ENCODE measurements at places on chromosomes 16 and 17.

GRCh38 chr16:17069681-17070080, 401.1 kb downstream of the XYLT1 start:
- no peak for DNase-seq

- no peak for DNase-seq
Observed at GRCh38 chr17:17871913-17872312, 35.1 kb upstream of the SREBF1 start.

- no peak for DNase-seq
Observed at GRCh38 chr16:57372372-57373116, at the start of gene CX3CL1. TSS of gene CX3CL1 (plus strand) at chr16:57372490. CDS start at chr16:57372569, 79 bp downstream.

DNA sequence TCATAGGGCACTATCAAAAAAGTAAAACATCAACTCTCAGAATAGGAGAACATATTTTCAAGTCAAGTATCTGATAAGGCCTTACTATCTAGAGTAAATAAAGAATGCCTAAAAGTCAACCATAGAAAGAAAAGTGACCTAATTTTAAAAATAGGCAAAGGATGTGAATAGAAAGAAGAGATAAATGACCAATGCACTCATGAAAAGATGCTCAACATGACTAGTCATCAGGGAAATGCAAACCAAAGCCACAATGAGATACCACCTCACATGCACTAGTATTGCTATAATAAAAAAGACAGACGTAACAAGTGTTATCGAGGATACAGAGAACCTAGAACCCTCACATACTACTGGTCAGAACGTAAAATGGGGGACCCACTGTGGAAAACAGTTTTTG, 90.8 kb downstream of the DYNLRB2 start:
- no peak for DNase-seq

GRCh38 chr17:76379646-76380376, 4.6 kb upstream of the SPHK1 start:
- DNase-seq: no peak

DNA sequence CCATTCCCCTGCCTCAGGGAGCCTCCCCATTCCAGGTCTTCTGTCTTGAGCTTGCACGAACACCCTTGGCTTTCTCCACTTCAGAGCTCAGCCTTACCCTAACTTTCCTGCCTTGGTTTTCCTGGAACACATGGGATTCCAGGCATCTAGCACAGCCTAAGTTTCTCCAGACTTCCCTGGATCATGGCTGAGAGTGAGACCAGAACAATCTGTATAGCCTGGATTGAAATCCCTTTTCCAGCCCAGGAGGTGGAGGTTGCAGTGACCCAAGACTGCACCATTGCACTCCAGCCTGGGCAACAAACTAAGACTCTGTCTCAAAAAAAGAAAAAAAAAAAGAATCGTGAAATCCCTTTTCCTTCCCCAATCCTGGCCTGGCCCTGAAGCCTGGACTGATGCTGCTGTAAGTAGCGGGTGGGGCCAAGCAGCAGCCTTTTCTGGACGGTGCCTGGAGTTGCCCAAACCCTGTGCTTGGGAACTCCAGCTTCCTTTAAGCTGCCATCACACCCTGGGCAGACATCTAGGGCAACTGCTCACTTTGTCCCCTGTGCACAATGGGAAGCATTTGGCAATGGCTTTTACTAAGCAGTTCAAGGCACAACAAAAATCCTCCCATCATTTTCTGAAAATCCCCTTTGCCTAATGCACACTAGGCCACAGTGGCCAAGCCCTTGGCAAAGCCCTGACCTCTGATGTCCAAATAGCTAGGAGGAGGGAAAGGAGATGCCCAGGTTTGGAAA, 12.0 kb upstream of the SLC16A5 start:
- DNase-seq: no peak

DNA sequence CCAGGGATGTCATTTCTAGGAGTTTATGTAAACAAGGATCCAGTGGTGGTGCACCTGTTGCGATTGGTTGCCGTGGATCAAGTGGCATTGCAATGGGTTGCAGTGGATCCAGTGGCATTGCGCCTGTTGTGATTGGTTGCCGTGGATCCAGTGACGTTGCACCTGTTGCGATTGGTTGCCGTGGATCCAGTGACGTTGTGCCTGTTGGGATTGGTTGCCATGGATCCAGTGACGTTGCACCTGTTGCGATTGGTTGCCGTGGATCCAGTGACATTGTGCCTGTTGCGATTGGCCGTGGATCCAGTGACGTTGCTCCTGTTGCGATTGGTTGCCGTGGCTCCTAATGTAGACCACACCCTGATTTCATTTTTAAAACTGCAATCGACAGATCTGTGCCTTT, 56.2 kb upstream of the CRISPLD2 start:
- DNase-seq: no peak

GRCh38 chr17:34384822-34385605, 22.0 kb upstream of the CCL1 start:
- no peak for DNase-seq

DNA sequence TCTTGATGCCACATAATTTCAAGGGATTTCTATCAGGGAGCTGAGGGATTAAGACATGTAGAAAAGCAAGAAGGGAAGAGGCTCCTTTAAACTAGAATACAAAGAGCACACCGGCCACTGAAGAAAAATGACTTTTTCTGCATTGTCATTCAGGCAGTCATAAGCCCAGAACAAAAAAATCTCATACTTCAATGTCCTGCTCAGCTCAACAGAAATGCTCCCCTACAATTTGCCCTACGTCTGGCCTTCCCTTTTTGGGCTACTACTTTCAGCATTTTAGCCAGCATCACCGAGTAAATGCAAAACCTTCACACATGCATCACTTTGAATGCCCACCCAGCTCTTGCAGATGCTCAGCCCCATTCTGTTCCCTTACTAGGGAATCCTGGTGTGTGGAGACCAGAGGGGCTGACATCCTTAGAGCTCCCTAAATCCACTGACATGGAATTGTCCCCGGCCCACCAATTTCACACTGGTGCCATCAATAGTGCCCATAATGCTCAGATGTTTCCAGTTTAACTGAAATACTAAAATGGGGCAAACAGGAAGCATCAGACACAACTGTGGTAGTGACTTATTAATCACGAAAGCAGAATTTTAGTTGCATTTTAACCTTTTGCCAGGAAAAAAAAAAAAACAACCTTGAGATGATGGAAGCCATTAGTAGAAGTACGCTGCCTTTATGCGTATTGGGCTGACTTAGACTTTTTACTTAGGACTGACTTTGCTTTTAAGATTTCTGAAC, 2.7 kb downstream of the MAP3K14 start:
- DNase-seq: no peak

GRCh38 chr16:24748242-24748641, 18.8 kb downstream of the TNRC6A start:
- no peak for DNase-seq

DNA sequence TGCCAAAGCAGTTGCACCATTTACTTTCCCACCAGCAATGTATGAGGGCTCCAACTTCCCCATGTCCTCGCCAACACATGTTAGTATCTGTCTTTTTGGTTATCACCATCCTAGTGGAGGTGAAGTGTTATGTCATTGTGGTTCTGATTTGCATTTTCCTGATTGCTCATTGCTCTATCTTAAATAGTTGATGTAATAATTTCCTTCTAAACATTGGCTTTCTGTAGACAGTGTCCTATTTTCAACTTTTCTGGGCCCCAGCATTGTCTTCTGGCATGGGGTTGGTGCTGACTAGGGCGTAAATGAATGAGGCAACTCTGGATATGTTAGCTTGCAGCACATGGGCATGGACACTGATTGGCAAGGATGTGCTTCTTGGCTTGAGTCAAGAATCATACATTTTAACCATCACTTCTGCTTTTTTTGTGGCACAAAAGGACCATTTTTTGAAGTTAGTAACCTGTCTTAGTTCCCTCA, 25.1 kb downstream of the PLCG2 start:
- no peak for DNase-seq

- DNase-seq: no peak
Observed at GRCh38 chr17:73508931-73509605, 135.2 kb downstream of the SDK2 start.

DNA sequence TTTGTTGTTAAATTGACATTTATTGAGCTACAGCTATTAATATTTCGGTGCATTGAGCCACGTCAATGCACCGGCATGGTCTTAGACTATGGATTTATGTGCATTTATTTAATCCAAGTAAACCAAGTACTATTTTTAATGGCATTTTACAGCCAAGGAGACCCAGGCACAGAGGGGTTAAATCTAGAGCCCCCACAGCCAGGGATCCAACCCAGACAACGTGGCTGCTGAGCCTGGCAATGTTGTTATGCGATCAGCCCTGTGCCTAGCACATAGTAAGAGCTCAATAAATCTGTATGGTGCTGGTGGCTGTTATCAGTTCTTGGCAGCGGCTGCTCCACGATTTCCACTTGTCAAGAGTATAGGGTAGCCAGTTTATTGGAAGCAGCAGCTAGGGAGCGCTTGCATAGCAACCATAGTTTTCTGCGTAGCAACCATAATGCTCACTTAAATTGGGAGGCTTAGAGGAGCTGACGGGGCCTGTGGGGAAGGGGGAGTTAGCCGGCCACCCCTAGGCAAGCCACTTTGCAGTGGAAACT, 541 bp upstream of the RBBP6 start:
- no peak for DNase-seq

GRCh38 chr16:73285436-73286201, 237.7 kb upstream of the ZFHX3 start:
- DNase-seq: no peak

DNA sequence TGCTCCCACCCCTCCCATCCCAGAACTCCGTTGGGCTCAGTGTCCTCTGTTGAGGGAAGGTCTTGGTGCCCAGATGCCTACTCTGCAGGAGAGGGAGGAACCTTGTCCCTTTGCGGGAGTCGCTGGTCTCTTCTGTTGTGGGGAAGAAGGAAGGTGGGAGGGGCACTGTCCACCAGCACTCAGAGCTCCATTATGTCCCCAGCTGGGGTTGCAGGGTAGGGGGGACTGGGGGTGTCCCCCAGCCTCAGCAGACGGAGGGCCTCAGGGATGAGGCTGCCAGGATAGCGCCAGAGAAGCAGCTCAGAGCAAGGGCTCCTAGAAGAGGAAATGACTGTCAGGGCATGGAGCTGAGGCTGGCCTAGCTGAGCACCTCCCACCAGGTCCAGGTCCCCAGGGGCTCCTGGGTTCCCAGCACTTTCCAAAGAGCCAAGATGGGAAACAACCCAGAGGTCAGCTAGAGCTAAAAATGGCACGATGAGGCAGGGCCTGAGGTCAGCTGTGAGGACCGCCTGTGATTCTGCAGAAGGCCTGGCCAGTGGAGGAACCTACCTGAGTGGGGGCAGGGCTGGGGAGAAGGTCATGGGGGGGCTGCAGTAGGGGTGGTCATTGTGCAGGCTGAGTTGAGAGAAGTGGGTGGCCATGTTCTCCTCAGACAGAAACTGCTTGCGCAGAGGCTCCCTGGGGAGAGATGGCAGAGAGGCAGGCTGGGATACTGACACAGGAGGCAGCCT, 893 bp downstream of the HCFC1R1 start:
- DNase-seq: no peak

- no peak for DNase-seq
Observed at GRCh38 chr16:66728804-66729203, 22.6 kb downstream of the DYNC1LI2 start.

DNA sequence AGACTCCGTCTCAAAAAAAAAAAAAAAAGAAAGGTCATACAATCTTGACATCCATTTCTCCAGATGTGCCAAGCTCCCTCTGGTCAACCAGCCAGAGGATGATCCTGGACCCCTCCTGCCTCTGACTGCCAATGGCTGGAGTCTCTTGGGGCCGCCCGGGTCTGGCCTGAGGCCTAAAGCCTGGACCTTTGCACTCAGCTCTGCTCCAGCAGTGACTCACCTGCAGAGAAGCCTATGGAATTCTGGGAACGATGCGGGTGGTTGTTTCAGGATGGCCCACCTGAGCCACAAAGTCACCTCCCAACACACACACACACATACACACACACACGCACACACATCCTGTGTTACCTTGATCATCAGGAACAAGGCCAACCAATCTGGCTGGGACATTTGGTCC, 64.0 kb upstream of the DNAH17 start:
- DNase-seq: no peak

- no peak for DNase-seq
Observed at GRCh38 chr16:57118461-57119084, 26.2 kb downstream of the CPNE2 start.

DNA sequence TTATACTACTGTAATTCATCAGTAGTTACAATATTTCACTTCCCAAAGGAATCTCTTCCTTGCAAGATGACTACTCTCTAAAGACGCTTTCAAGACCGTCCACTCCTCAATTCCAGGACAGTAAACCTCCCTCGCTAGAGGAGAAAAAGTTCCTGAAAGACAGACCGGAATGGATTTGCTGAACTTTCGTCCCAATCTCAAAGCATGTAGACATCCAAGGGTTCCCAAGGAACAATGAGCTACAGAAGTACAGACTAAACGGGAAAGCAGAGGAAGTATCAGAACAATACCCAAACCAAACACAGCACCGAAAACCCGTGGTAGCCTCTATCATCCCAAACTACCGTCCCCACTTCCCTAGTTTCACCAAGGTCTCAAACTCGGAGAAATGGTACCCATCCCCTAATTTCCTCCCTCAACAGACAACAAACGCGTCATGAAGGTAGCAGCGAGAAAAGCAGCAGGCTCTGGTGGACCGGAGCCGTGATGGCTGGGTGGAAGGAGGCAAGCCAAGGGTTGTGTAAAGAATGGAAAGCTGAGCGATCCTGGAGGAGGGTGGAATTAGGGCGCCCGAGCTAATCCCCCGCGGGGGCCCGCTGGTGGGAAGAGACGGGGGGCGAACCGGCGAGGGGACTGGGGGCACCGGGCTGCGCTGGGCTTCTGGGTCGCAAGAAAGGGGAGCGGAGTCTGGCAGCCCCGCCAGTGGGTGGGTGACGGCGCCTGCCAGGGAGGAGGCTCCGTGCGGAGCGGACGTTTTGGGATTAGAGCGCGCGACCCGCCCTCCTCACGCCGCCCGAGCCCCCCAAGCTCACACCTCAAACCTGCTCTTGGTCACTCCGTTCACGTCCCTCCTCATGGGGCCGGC, 647 bp downstream of the FBXL20 start:
- no peak for DNase-seq

- no peak for DNase-seq
Observed at GRCh38 chr17:73400915-73401545, 89.2 kb upstream of the CDC42EP4 start.

- no peak for DNase-seq
Observed at GRCh38 chr17:72422505-72423285, 301.9 kb downstream of the SOX9 start.

DNA sequence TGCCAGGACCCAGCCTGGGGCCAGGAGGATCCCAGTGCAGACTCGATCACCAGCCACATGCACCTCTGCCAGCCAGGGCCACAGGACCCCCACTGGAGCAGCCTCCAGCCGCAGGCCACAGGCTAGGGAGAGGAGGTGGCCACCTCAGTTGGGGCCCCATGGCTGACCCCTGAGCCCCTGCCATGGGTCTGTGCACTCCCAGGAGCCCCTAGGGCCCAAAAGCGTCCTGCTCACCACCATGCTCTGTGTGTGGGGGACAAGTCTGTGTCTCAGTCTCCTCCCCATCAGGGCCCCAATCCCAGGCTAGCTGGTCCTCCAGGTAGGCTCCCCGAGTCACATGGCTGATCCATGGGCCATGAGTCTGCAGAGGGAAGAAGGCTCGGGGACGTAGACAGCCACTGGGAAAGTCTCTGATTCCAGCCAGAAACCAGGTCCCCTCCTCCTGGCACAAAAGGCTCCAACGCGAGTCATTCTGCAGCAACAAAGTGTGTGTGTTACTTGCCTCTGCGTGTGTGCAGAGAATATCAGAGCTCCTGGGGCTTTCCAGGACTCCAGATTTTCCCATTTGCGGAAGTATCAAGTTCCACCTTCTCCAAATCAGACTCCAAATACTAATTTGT, 6.1 kb upstream of the PRSS8 start:
- DNase-seq: no peak

- no peak for DNase-seq
Observed at GRCh38 chr17:62900096-62900495, 65.9 kb upstream of the TANC2 start.

- no peak for DNase-seq
Observed at GRCh38 chr17:59520251-59520650, 45.2 kb upstream of the DHX40 start.
